Smooth muscle cell of trachea (primary cell): ENCODE measurements at places on chromosomes 2 and 18. TPM values are rescaled to one million over a fixed set of nuclear protein-coding genes. Genes with fewer than 3 reads are reported as not detected.

The CCT4 gene
- 162 and 205 TPM in 2 replicates for total RNA-seq

The CDK5R2 gene
- total RNA-seq = under 0.01 and 0.17 TPM in 2 replicates

The MERTK gene
- 0.29 and 0.99 TPM in 2 replicates for total RNA-seq

The NMUR1 gene
- under 0.01 and 0.17 TPM in 2 replicates for total RNA-seq

The TLX2 gene
- 0.58 and 0.83 TPM in 2 replicates for total RNA-seq

The EGR4 gene
- 0.83 TPM in 1 of 2 replicates, not detected in the other for total RNA-seq

The ST8SIA5 gene
- 0.15 and 0.33 TPM in 2 replicates for total RNA-seq

The MRO gene
- under 0.01 TPM in 1 of 2 replicates, not detected in the other for total RNA-seq

The SPEG gene
- 11.3 and 21.7 TPM in 2 replicates for total RNA-seq

The ZNF804A gene
- 1.9 and 2.3 TPM in 2 replicates for total RNA-seq

The LIMS3 gene
- total RNA-seq = 2.3 TPM in 1 of 2 replicates, not detected in the other

The GAL3ST2 gene
- total RNA-seq = 0.15 TPM in 1 of 2 replicates, not detected in the other

The CTNNA2 gene
- total RNA-seq = under 0.01 TPM in 1 of 2 replicates, not detected in the other

The COLEC12 gene
- 122 and 177 TPM in 2 replicates for total RNA-seq

The POTEF gene
- not detected in 2 replicates for total RNA-seq

The ATG9A gene
- 34.9 and 49.1 TPM in 2 replicates for total RNA-seq

The DOK6 gene
- 1.5 and 5.6 TPM in 2 replicates for total RNA-seq

The SCYGR6 gene
- not detected in 2 replicates for total RNA-seq

The CCDC93 gene
- total RNA-seq = 27.1 and 31.4 TPM in 2 replicates

The C2orf72 gene
- 0.17 TPM in 1 of 2 replicates, not detected in the other for total RNA-seq

The PFN4 gene
- 0.44 and 0.83 TPM in 2 replicates for total RNA-seq

The AKAIN1 gene
- total RNA-seq = not detected in 2 replicates

The IL18R1 gene
- 0.44 and 0.66 TPM in 2 replicates for total RNA-seq

The TUBB8B gene
- total RNA-seq = not detected in 2 replicates
